Suprapubic skin (tissue), 4 donors: ENCODE measurements at places on chromosomes 7 and 10.

DNA sequence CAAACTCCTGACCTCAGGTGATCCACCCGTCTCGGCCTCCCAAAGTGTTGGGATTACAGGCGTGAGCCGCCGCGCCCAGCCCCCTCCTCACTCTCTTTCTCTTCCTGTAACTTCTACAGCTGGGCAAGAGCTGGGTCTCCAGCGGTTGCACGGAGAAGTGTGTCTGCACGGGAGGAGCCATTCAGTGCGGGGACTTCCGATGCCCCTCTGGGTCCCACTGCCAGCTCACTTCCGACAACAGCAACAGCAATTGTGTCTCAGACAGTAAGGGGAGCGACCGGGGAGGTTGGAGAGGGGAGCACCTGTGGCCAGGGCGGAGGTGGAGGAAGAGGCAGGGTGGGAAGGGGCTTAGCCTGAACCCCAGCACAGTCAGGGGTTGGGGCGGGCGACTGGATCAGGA is 41.4 kb downstream of the EPHB4 start:
- no peak for DNase-seq

GRCh38 chr10:124497196-124497881 is 35.7 kb downstream of the LHPP start:
- DNase-seq: no peak

GRCh38 chr10:120455004-120455403 is 2.0 kb upstream of the PLPP4 start:
- no peak for DNase-seq

DNA sequence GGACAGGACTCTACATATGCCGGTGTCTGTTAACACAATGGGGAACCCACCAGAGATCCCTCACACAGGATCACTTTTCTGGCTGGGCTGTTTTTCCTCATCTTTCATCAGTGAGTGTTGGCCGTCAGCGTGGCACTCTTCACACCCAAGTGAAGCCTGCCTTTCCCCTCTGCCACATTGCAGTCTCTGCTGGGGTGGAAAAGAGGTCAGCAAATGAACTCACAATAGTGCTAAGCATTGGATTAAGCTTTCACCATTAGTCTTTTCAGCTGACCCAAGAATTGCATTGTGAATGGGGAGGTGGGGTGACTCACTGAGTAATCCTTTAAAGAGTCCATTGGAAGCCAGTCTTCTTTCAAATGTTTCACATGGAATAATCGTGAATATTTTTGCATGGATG is 143.0 kb downstream of the KIAA1217 start:
- no peak for DNase-seq

GRCh38 chr10:95504246-95504691 is 56.9 kb downstream of the SORBS1 start:
- DNase-seq: no peak

DNA sequence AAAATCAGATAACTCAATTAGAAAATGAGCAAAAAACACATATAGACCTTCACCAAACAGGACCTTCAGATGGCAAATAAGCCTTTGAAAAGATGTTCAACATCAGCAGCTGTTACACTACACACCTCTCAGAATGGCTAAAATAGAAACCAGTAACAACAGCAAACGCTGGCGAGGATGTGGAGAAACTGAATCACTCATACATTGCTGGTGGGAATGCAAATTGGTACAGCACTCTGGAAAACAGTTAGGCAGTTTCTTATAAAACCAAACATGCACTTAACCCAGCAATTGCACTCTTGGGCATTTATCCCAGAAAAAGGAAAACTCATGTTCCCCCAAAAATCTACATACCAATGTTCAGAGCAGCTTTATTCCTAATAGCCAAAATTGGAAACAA is 37.7 kb upstream of the SMARCD3 start:
- no peak for DNase-seq

DNA sequence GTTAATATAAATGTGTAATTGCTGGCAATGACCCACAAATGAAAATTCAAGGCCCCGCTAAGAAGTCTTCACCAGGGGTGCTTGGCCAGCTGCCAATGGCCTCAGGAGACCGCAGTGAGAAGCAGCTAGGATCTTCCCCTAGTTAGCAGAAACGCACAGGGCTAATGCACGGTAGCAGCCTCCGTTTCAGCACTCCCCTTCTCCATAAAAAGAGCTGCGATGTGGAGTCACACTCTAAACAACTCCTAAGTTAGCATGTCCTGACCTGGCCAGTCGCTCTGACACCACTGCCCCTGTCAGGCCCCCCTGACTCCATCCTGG is 139.0 kb downstream of the SEPTIN14 start:
- no peak for DNase-seq

DNA sequence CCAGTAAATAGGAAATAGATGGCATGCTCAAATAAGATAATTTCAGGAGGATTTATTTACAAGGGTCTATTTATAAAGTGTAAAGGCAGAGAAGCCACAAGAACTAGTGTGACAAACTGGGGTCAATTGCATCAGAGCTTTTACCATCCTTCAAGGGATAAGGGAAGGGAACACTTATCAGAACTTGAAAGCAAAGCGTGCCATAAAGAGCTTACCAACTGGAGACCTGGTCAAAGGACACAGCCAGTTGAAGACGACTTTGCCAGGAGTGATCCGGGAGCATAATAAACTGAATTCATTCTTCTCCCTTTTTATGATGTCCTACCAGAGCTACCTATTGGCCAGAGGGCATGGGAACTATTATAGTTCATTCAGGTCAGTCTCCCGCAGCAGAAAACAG is 3.2 kb upstream of the PPP1R3A start:
- no peak for DNase-seq

DNA sequence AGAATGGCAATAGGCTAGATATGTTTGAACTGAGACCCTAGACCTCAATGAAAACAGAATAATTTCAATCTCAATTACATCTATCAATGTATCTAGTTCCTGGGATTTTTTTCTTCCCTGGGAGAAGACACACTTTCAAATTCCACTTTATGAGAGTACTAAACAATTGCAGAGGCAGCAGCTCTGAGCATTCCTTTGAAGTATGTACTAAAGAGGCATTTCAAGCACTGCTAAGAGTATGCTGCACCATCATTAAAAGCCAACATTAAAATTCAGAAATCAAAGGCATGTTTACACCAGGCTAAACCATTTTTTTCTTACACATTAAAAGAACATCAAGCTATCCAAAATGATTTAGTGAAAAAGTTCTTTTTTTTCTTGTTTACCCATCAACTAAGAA is 297.9 kb upstream of the CACNA2D1 start:
- no peak for DNase-seq

- no peak for DNase-seq
These were observed 664 bp downstream of the FMC1 start for GRCh38 chr7:139341776-139342226.

DNA sequence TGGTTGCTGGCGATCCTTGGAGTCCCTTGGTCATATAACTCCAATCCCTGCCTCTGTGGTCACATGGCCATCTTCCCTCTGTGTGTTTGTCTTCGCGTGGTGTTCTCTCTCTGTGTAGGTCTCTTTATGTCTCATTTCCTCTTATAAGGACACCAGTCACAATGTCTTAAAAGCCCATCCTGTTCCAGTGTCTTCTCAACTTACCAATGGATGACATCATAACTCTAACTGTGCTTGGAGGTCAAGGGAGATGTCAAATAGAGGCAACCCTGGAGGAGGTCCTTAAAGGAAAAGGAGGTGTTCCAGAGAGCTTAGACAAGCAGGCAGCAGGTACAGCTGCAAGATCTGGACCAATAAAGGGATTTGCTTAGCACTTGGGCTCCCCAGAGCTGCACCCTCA is 143.0 kb downstream of the BUB3 start:
- DNase-seq: no peak

- no peak for DNase-seq
These were observed 509.5 kb downstream of the PLXNA4 start for GRCh38 chr7:132066761-132067171.

DNA sequence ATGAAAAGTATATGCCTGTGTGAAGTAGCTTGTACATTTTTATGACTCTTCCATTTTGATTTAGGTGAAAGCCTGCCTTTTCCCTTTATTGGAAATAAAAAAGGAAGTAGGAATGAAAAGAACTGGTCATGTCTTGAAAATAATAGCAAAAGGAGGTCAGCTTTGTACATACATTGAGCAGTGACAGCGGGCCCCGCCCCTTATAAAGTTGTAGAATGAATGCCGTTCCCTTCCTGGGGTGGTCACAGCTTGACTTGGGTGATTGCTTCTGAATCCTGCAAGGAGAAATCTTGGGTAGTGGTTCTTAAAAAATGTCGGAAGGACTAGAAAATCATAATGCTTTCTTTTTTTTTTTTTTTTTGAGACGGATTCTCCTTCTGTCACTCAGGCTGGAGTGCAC is 31.7 kb downstream of the CAMK1D start:
- DNase-seq: no peak

DNA sequence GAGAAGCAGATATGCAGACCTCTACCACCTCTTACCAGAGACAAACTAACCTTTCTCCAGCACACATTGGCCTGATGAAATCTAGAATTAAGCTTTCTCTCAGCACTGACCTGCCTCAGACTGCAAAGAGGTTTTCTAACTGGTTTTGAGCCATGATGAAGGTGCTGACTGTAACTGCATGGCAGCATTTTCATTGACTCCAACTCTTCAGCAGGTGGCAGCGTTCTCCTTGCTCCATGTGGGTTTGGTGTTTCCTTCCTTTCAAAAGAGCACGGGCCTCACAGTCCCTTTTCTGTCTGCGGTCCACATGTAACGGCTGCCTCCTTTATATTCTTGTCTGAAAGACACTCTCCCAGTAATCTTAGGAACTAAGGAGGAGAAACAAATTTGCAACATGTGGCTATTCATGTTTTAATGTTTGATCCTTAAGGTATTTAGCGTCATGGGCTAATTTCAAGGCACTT is 12.6 kb downstream of the KLLN start:
- no peak for DNase-seq

DNA sequence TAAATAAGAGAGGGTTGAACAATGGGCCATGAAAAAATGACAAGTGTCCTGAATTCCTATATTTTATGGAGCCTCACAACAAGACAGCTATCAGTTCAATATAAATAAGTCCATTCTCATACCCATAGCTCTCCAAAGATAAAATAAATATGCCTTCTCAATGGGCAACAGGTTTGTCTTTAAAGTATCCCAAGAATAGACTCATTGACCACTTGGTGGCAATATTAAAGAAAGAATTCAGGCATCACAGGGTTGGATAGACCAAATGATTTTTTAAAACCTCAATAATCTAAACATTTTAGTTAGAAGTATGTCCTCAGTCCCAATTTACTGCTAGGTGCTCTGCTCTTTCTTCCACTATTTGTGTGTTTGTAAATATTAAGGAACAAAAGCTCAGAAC is 165.1 kb upstream of the WNT16 start:
- DNase-seq: no peak

GRCh38 chr7:85711894-85712293 is 525.0 kb upstream of the SEMA3D start:
- no peak for DNase-seq

GRCh38 chr10:19577807-19578206 is 238.4 kb upstream of the PLXDC2 start:
- DNase-seq: no peak

- no peak for DNase-seq
These were observed 33.0 kb downstream of the MAGI2 start for GRCh38 chr7:79420464-79420863.

DNA sequence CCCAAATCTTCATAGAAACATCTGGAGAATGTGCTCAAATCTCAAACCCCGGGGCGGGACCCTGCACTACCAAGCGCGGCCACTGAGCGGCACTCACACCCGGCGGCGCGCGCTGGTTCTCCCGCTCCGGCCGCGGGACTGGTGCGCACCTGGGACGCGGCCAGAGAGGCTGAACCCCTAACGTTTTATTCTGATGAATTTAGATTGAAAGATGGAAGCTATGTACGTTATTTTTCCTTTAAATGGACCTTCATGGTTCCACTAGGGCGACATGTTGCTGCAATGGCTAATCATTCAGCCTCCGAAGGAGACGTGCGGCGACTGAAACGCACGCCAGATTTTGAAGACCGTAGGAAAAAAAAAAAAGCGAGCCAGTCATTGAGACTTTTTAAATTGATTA is 107.0 kb upstream of the INSIG1 start:
- no peak for DNase-seq

DNA sequence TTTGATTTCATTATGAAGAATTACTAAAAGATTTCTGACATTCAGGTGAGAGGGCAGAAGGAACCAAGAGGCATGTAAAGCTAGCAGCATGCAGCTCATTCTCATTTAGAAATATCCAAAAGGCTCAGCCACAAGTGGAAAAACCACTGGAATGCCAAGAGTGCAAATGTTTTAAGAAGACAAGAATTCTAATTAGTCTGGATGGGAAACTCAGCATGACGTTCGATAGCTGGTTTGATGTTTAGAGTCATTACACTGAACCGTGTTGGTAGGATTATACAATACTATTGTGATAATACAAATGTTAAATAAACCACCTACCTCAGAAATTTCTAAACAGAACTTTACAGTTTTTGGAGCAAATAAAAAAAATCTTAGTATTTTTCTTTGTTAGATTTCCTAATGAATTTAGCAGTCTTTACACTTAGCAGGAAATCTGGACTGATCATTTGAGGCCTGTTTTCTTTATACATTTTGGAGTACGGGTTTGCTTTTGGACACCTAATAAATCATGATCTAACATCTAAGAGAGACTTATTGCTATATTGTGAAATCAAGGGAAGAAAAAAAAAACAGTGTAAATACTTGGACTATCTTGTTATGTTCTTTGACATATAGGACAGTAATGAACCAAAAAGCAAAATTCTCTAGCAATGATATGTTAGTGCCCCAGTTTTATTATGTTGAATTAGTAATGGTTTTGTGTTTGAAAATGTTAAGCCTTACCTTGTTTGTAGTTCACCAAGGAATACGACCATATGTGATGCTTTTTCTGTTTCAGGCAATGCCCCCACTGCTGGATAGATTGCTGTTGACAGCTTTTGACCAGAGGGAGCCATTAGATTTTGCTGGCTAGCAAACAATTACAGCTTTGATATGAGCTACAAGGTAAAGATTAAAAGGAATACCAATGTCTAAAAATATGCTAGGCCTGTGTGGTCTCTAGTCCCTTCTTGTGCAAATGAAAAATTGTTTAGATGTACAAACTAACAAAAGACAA is 354.1 kb upstream of the SEMA3A start:
- DNase-seq: no peak

DNA sequence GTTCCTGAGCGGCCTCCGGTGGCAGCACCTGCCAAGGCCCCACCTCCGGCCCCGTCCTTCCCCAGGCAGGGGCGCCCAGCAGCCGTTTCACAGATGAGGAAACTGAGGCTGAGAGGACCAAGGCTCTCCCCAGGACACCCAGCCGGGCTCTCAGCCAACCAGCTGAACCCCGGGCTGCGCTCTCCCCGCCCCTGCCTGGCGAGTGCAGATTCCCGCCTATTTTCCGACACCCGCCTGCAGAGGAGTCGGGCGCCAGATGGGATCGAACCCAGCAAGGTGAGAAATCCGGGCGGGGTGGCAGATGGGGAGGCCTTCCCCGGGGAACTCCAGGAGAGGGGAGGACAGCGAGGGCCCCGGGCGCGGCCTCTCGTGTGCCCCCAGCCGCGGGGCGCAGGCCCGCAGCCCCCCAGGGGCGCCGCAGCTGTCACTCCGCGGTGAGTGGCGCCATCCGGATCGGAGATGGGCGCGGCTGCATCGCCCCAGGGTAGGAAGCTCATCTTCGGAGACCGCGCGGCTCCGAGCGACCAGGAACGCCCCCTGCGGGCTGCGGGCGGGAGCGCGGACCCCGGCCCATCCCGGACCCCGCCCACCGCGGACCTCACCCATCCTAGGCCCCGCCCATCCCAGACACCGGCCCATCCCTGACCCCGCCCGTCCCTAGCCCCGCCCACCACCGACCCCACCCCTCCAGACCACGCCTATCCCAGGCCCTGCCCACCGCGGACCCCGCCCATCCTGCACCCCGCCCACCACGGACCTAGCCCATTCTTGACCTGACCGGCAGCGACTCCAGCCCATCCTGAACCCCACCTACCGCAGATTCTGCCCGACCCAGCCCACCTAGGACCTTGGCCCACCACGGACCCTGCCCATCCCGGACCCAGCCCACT is 90.3 kb downstream of the MICALL2 start:
- DNase-seq: no peak
